ENCODE measurements at places on chromosomes 5 and 9.

DNA sequence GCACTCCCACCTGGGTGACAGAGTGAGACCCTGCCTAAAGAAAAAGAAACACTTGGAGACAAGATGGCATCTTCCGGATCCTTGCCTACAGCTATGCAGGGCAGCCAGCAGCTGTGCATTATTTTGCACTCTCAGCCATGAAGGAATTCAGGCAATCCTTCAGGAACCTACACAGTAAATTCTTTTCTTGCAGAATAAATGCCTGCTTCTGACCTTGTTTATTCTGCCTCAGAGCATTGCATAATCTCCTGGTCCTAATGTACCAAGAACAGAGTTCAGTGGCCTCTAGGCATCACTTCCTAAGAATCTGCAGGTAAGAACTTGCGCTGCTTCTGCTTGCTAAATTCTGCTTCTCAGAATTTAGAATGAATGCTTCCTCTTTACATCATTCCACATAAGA is 16.8 kb downstream of the GLDC start:
- DNase-seq = no peak

GRCh38 chr5:6466975-6467567 is 18.4 kb downstream of the UBE2QL1 start:
- DNase-seq = no peak

DNA sequence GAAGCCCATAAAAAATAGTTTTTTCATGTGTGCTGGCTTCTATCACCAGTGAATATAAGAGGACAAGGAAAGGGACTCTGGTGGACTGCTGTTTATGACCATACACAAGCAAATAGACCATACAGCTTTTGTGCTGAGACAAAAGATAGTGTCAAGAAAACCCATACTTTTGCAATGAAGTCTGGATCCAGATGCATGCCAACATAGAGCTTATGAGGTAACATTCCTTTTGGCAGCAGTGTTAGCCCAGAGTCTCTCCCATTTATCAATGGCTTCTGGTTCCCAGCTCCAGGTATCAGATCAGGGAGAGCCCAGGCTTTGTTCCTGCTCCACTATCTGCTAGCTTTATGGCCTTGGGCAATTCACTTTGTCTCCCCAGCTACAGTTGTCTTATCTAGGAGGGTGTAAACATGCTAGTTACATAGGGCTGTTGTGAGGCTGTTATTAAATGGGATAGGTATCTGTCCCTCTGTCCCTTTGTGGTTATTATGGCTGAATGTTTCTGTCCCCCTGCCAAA is 55.6 kb downstream of the CCDC192 start:
- DNase-seq = no peak

DNA sequence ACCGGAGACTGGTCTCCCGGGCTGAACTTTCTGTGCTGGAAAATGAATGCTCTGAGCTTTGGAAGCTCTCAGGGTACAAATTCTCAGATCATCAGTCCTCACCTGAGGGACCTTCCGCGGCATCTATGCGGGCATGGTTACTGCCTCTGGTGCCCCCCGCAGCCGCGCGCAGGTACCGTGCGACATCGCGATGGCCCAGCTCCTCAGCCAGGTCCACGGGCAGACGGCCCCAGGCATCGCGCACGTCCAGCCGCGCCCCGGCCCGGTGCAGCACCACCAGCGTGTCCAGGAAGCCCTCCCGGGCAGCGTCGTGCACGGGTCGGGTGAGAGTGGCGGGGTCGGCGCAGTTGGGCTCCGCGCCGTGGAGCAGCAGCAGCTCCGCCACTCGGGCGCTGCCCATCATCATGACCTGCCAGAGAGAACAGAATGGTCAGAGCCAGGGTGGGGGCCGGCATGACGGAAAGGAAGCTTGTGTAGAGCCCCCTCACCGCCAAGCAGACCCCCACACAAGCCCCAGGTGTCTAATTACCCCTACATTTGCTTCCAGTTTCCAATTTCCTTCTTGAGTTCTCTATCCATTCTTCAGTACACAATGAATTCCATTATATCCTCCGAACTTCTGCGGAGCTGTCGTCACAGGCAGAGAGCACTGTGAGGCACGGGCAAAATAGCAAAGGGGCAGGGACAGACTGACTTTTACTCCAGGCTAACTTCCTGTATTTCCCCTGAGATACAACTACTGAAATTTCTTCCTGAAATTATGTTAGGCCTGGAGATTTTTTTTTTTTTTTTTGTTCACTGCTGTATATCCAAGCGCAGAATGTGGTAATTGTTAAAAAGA is 23.2 kb downstream of the CDKN2A start:
- no peak for DNase-seq

- no peak for DNase-seq
Measured at GRCh38 chr5:75472973-75473372, 38.5 kb downstream of the CERT1 start.

- no peak for DNase-seq
Measured at GRCh38 chr9:108191065-108191464, 664.7 kb downstream of the ACTL7B start.

GRCh38 chr5:683551-684481 is 9.3 kb downstream of the TPPP start:
- no peak for DNase-seq

DNA sequence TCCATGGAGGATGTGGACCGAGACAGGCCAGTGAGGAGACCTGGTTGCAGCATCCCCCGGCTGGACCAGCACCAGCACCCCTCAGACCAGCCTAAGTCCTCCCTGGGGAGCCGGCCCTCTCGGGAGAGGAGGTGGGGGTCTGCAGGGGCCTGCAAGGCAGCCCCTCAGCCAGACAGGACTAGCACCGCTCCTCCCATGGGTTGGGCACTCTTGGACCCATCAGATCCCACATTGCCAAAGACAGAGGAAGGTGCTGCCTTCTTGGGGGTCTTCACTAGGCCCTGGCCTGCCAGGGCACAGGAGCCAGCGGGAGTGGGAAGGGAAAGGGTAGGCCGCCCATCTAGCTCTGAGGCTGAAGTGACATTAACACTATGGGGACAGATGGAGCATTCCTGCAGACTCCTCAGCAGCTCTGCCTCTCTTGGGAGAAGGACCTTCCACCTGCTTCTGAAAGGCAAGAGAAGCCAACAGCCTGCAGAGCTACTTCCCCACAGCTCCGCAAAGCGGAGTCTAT is 6.8 kb downstream of the IL13 start:
- no peak for DNase-seq

GRCh38 chr9:116115761-116116353 is 37.7 kb upstream of the PAPPA start:
- DNase-seq = no peak

DNA sequence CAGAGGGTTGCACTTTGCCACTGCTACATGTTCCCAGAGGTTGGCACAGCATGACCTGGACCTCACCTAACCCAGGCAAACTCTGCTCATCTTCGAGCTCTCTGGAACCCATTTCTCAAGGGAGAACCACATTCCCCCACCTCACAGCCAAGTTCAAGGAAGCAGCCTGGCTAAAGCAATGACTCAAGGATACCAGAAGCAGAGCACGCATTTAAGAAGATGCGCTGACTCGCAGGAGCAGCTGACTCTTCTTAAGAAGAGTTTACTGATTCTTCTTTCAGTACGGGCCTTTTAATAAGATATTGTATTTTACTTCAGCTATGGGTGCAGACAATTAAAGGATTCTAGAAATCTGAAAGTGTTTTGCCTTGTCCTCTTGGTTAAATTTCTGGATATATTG is 4.1 kb upstream of the SEMA5A start:
- no peak for DNase-seq

DNA sequence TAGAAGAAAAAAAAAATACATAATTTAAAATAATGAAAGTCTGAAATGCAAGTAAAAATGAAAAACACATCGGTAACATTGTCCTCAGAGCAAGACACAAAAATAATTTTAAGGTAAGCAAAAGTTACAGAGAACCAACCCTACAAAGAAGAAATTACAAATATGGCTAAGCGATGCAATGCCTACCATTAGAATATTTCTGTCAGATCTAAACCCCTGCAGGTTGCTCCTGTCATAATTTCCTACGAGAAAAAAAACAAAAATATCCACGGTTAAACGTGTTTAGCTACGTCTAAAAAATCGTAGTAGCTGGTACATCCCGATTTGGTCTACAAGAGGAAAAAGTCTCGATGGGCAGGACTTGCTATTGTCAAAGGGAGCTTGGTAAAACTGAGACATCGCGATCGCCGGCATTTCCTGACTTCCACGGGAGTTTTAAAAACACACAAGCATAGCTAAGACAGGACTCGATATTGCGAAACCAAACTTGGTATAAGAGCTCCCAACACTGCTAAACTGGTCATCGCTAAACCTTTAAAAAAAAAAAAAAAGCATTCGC is 1.1 kb upstream of the ANXA2R start:
- DNase-seq = peak; percentile 62

Measured in CD4-positive, alpha-beta T cell treated with Interleukin-4 for 4 hours (primary cell).